Fibroblast of gingiva (primary cell): ENCODE measurements at places on chromosomes 16 and 17.

GRCh38 chr17:60170835-60171752 is 21.3 kb downstream of the CA4 start:
- DNase-seq, result peak; percentile 42

DNA sequence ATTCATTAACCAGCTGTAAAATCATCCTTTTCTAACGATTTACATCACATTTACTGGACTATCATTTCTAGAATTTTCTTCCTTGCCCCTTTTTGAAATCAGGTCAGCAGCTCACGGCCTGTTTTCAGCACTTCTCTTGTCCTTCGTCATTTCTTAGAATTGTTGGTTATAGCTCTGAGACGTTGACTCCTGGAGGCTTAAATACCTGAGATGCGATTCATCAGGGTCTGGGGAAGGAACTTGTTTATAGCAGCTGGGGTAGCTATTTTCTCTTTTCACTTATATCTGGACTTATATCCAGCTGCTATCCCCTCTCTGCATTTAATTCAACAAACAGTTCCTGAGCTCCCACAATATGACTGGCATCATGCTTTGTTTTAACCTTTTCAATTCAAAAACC is 338.7 kb upstream of the TNRC6C start:
- DNase-seq, result peak; percentile 35

DNA sequence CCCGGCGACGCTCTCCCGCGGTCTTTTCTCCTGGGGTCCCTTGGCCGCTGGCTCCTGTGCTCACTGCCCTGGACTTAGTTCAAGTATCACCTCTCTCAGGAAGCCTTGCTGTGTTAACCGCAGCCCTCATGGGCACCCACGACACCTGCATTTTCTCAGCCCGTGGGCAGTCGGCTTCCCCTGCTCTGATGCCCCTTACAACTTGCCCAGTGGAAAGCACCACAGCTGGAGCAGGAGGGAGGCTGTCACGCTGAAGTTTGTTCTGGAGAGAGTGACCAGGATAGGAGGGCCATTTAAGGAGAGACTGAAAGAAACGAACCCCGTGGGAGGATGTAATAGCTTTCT is 395 bp downstream of the STXBP4 start:
- DNase-seq, result peak; percentile 25

- DNase-seq, result peak; percentile 77
These were observed 113.8 kb downstream of the OR1D5 start for GRCh38 chr17:2949469-2950044.

GRCh38 chr16:722835-723633 is 2.1 kb downstream of the ANTKMT start:
- DNase-seq, result no peak

- no peak for DNase-seq
These were observed at the start of gene MMP25 for GRCh38 chr16:3045758-3046640. TSS of gene MMP25 (plus strand) at chr16:3046561. CDS start at chr16:3046918, 357 bp downstream.

GRCh38 chr16:26985100-26986065 is 81.3 kb upstream of the C16orf82 start:
- DNase-seq, result no peak

DNA sequence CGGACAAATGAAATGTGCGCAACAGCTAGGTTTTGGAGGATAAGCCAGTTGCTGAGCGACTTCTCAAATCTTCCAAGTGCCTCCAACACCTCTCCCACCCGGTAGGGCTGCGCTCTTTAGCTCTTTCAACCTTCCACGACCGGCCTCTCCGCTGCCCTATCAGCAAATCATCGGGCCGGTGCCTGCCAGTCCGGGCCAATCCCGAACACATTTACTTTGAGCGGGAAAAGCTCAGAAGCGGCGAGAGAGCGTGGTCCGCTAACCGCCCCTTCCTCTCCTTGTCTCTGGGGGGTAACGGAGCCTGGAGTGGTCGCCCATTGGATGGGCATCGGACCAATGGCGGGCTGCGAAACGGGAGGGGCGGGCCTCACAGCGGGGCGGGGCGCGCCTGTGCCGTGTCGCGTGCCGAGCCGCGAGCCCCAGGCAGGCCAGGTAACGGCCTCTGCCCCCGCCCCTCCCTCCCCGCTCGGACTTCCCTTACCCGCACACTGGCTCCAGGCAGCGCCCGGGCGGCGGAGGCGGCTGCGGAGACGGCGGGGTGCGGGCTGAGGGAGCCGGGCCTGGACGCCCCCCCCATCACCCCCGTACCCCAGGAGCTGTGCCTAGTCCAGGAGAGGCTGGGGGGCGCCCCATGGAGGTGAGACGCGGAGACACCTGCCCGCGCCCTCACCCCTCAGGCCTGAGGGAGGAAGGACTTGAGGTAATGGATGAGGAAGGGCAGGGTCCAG is at the start of gene MEIOC:
Gene MEIOC, plus strand, starts transcription at position 486 of the 728 bp plus-strand sequence. Its CDS starts 146 bp downstream, at position 632.
- DNase-seq, result no peak

- no peak for DNase-seq
These were observed 61.2 kb upstream of the ENDOV start for GRCh38 chr17:80353718-80354275.

- no peak for DNase-seq
These were observed 282.3 kb upstream of the CCL2 start for GRCh38 chr17:33972763-33973162.

- DNase-seq, result no peak
These were observed 30.2 kb downstream of the TANC2 start for GRCh38 chr17:62996221-62996620.

DNA sequence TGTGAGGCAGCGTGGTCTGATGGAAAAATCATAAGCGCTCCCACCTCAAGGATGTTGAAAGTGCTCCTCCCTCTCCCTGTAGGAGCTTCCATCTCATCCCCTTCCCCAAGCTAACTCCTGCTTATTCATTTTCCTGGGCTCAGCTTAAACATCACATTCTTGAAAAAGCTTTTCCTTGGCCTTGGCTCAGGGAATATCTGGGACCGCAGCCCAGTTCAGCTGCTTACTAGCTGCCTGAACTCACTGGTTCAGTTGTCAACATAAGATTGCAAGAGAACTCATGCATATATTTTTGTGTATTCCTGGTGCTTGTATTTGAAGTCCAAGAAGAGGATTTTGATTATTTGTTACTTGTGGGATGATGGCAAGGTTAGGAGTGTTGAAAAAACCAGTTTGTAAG is 91.5 kb downstream of the UTP18 start:
- peak; percentile 44 for DNase-seq

DNA sequence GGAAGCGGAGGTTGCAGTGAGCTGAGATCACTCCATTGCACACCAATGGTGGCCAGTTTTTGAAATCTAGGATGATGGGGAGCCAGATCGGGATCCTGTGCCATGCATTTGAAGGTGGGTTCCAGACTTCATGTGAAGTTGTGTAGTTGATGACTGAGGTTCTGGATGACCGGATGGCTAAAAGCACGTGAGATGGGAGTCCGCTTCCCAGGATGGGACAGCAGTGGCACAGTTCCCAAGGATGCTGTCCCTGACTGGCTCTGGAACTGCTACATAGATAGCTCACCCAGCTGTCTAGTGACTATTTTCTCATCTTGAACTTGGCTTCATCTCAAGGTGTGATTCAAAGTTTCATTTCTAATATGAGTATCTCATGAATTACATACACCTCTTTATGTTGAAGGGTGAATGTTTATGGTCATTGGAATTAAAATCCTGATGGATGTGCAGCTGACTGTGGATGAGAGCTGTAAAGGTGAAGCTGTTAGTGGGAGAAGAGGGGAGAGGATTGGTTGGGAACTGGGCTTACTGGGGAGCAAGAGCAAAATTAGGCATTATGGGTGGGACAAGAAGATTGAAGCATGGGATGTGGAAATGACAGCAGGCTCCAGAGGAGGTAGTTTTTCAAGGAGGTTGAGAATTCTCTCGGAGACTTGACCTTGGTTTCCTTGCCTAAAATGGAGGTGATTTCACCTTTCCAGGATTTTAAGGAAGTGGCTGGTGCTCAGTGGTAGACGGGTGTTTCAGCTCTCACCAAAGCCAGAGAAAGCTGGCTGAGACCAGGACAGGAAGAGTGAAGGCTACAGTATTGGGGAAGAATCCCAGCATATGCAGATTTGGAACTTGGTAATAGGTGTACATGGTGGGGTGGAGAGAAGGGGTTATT is 8.2 kb downstream of the TUFM start:
- DNase-seq, result no peak

- no peak for DNase-seq
These were observed 59.8 kb downstream of the MYO18A start for GRCh38 chr17:29120433-29120832.

- no peak for DNase-seq
These were observed 469.3 kb downstream of the TOX3 start for GRCh38 chr16:52077607-52078006.

DNA sequence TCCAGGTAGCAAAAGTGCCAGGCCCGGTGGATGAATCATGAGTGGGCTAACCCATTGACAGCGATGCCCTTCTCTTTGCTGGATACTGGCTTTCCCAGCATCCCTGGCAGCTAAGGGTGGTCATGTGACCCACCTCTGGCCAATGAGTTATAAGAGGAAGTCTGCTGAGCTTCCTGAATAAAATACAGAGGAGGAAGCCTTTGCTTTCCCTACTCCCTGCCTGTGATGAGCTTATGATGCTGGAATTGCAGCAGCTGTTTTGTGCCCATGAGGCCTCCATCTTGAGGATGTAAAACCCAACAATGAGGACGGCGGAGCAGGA is 15.0 kb upstream of the ATP2A3 start:
- DNase-seq, result no peak

DNA sequence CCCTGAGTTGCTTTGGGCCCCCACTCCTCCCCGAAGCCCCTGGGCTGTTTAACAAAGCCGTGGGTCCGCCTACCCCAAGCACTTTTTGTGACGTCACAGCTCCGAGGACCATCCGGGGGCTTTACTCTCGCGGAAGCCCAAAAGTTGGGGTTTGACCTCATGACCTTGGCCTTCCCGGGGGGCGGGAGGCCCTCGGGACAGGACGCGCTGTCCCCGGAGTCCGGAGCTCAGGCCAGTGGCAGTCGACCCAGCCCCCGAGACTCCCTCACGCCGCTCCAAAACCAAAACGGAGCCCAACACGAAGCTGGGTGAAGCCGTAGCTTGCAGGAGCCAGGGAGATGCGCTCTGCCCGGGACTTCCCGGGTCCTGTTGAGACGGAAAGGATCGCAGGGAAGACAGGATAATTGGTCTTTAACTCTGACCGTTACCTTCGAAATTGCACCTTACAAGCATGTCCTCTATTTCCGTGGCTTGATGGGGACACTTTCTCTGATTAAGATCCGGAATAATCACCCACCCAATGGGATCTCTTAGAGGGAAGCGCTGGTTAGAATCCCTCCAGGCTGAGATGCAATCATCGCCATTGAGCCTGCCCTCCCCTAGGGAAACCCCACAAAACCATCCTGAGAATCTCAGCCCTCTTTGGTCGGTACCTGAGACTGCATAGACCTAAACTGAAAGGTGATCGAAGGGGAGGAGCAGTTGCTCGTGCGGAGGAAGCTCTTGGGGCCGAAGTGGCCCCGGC is 4.9 kb upstream of the SOX9 start:
- no peak for DNase-seq
